ENCODE measurements at places on chromosomes 2 and 18.

DNA sequence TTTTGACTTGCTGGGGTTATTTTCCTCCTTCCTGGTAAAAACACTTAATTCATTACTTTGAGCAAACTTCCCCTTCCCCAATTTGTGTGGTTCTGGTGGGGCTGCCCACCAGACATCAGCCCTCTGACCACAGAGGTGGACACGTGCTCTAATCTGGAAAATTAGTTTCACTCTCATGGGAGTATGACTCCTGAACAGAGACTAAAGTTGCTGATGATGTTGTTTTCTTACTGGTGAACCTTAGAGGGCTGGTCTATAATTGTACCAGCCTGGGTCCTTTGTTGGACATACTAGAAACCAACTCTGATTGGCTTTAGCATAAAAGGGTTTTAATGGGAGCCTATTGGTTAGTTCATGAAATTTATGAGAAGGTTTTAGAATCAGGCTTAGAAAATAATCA lies 54.1 kb upstream of the ACYP2 start:
- no peak for DNase-seq

GRCh38 chr2:182767578-182767977 lies 51.5 kb downstream of the DNAJC10 start:
- DNase-seq: peak; percentile 24

DNA sequence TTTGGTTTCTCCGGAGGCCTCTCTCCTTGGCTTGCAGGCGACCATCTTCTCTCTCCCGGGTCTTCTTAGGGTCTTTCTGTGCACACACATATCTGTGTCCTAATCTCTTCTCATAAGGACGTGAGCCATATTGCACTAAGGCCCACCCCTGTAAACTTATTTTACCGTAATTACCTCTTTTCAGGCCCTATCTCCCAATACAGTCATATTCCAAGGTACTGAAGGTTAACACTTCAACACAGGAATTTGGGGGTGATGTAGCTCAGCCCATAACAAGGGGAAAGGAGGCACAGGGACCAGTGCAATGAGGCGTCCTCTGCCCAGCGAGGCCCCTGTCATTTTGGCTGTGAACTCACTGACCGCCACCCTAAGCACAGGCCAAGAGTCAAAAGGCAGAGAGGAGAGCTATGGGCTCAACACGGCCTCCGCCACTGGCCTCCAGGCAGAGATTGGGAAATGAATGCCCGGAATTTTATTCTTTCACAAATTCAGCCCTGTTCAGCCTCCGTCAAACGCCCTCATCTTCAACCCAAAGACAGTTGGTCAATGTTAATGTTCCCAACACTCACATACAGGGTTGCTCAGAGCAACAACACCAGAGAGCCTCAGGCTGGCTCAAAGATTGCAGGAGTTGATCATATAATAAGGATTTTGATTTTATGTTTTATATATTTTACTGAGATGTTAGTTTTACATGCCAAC lies 15.9 kb upstream of the NMUR1 start:
- DNase-seq: no peak

DNA sequence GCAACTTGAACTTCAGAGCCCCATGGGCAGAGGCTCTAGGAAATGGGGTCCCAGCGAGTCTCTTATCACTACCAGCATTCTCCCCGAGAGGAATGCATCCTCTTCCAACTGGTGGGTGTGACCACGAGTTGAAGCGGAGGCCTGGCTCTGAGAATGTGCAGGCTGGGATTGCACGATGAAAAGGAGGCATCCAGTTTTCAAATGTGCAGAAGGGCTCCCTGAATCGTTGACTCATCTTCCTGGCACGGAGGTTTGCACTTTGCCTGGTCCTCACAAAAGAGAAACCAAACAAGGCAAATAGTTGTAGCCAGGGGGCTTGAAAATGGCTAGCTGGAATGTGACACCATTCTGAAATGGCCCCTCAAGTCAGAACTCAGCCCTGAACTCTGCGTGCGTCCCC lies 216.7 kb downstream of the GLI2 start:
- DNase-seq: no peak

DNA sequence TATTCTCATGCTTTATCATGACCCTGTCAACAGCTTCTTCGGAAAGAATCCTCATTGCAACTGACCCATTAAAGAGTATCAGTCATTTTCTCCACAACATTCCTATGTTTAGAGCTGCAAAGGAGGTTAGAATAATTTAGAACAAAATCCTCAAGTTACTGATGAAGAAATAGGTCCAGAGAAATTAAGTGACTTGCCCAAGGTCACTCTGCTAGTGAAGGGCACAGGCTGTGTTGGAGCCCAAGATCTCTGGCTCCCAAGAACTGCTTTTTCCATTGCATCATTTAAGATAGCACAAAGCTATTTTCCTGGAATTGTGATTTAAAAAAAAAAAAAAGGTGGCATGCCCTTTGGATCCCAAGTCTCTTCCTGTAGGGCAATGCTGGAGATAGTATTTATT lies 9.6 kb downstream of the IRS1 start:
- DNase-seq: no peak

- no peak for DNase-seq
Measured at GRCh38 chr18:551404-552061, 28.6 kb upstream of the CETN1 start.
